Activated CD8-positive, alpha-beta memory T cell treated with anti-CD3 and anti-CD28 coated beads for 48 hours (primary cell): ENCODE measurements at places on chromosomes 3 and 15.

DNA sequence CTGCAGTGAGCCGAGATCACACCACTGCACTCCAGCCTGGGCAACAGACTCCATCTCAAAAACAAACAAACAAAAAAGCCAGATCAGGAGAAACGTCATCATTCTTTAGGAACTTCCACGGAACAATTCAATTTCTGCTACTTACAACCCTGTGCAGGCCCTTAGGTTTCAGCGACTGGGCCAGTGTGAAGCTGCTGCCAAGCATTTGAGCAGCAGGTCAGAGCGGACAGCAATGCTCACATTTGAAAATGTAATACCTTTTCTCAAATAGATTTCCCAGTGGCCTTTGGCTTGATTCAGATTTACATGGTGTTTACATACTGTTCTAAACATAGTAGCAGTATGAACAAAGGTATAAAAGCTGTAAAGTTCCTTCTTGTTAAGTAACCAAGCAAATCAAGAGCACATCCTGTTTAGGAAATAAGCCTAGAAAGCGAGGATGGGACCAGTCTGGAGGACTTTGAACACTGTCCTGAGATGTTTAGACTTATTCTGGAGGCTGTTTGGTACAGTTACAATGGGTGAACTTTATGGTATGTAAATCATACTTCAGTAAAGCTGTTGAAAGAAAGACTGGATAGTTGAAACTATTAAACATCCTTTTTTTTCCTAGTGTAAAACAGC is 141.2 kb downstream of the HCN4 start:
- DNase-seq, result no peak

DNA sequence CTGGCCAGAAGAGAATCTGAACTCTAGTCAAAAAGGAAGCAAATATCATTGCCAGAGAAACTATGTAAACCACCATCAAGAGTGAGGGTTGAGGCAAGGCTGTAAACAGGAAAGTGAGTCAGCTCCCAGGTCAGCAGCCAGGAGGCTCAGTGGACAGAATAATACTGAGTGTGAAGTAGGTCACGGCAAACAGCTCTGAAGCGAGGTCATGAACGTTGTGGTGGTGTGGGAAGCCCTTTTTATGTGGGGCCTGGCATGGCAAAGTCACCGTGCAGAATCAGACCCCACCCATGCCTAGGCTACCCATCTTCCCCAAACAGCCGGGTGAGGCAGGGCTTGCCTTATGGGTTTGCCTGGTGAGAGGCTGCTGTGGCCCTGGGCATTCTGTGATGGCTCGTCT is 43.9 kb downstream of the THBS1 start:
- no peak for DNase-seq

GRCh38 chr3:106508331-106508893 is 639.6 kb upstream of the CBLB start:
- no peak for DNase-seq

GRCh38 chr15:100601617-100602063 is 344 bp downstream of the LINS1 start:
- no peak for DNase-seq
